Right atrium auricular region (tissue), 2 donors: ENCODE measurements at places on chromosomes 2 and 18. TPM values are rescaled to one million over a fixed set of nuclear protein-coding genes. Genes with fewer than 3 reads are reported as not detected.

DNA sequence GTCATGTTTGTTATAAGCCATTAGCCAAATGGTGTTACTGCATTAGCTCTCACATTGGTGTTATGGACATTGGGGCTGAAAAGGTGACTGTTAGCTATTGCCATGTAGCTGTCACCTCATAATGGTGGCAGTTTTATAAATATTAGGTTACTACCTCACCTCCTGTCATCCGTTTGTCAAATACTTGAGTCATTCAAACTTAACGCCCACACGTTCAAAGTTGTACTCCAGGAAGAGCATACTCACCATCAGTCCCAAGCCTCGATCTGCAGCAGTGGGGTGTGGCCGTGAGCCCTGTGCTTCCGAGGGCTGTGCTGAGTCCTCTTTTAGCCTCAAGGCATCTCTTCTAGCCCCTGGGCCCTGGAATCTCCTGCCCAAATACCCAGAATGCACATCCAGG is 87.3 kb downstream of the PDK1 start:
- H3K27ac ChIP-seq: no peak overlapping the region
- H3K27me3 ChIP-seq: no peaks in the 10 kb centered on the region
- no peaks in the 10 kb centered on the region for H3K36me3 ChIP-seq
- no peaks in the 10 kb centered on the region for H3K4me1 ChIP-seq
- DNase-seq: no peak
- no peak overlapping the region for H3K4me3 ChIP-seq

Gene CYRIA
- 1.7 TPM for total RNA-seq

Gene RSAD2
- total RNA-seq: 1.5 TPM

DNA sequence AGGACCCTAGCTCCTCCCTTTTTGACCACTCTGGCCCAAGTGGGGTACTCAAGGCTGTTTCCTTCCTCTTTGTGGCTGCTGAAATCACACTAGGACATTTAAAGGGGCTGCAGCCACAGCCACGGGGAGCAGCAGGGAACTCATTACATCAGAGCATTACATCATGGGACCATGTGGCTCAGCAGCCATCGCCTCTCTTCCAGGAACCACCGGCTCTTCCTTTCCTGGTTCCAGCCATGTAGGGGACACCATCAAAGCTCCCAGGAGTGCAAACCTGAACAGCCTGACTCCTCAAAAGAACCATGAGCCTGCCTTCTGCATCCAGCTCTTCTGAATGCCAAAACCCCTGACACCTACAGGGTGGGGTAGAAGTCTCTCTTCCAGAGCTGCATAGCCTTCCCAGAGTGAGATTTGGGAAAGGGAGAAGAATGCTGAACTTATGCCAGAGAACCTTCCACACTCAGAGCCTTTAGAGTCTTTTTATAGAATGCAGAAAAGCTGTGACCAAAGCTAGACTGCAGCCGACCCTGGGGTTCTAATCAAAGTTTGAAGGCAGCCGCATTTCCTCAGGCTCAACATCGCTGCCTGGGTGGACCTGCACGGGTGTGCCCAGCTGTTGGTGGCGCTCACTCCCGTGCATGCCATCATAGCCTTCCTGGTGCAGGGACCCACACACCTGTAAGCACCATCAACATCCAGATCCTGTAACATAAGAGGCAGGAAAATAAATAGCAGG is 121.7 kb downstream of the KLHL29 start:
- no peaks in the 10 kb centered on the region for H3K36me3 ChIP-seq
- no peak for DNase-seq
- no peak overlapping the region for H3K4me3 ChIP-seq
- H3K27ac ChIP-seq: peak overlapping the region; percentile 21
- H3K27me3 ChIP-seq: no peaks in the 10 kb centered on the region

DNA sequence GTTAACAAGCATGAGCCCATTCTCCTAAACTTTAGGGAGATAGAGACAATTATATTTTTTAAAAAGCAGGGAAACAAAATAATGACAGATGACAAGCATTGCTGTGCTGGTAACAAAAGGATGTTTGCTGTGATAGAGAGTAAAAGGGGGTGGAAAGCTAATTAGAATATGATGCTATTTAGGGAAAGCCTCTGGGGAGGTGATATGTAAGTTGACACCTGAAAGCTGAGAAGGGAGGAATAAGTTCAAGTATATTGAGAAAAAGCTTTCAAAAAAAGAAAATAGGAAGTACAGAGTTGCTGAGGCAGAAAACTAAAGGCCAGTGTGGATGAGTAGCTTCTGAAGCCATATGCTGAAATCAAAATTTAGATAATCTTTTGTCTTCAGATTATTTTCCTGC is 565.2 kb upstream of the NRXN1 start:
- H3K36me3 ChIP-seq: no peaks in the 10 kb centered on the region
- no peaks in the 10 kb centered on the region for H3K27me3 ChIP-seq
- H3K4me1 ChIP-seq: no peaks in the 10 kb centered on the region

DNA sequence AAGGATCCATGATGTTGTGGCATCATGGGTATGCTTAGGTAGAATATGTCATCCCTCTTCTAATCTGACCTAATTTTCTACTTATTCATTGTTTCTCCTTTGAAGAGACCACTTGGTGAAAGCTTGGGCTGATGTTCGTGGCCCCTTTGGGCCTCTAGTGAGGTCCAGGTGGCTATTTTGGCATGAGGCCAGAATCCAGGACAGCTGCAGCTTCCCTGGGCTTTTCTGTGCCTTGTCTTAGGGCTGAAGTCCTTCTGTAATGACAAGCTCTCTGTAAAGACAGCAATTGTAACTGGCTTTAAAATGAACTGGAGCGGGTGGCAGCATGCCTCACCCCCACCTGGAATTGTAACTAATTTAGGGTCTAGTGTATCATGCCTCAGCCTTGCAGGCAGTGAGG is 15.6 kb upstream of the MC2R start:
- no peaks in the 10 kb centered on the region for H3K36me3 ChIP-seq
- no peaks in the 10 kb centered on the region for H3K27me3 ChIP-seq
- H3K4me1 ChIP-seq: no peaks in the 10 kb centered on the region
- H3K27ac ChIP-seq: no peak overlapping the region

GRCh38 chr2:217688494-217688893 is 314.3 kb downstream of the TNS1 start:
- peak overlapping the region; percentile 3 for H3K27ac ChIP-seq
- H3K4me1 ChIP-seq: no peaks in the 10 kb centered on the region
- H3K4me3 ChIP-seq: no peak overlapping the region
- H3K27me3 ChIP-seq: no peaks in the 10 kb centered on the region
- no peaks in the 10 kb centered on the region for H3K36me3 ChIP-seq
- no peak for DNase-seq

GRCh38 chr2:263774-264492 is at the start of gene SH3YL1:
TSS of gene SH3YL1 (minus strand) at chr2:264032. CDS start at chr2:263984, 48 bp downstream.
- no peak for DNase-seq
- peaks cover 32% of the 10 kb centered on the region for H3K4me1 ChIP-seq
- peak within 1 kb of the TSS; percentile 84 for H3K27ac ChIP-seq
- H3K27me3 ChIP-seq: no peaks in the 10 kb centered on the region

Gene CCDC74B
- 2.5 TPM for total RNA-seq

- DNase-seq: no peak
- no peak overlapping the region for H3K4me3 ChIP-seq
Observed at GRCh38 chr2:72497763-72498162, 328.1 kb downstream of the EXOC6B start.

DNA sequence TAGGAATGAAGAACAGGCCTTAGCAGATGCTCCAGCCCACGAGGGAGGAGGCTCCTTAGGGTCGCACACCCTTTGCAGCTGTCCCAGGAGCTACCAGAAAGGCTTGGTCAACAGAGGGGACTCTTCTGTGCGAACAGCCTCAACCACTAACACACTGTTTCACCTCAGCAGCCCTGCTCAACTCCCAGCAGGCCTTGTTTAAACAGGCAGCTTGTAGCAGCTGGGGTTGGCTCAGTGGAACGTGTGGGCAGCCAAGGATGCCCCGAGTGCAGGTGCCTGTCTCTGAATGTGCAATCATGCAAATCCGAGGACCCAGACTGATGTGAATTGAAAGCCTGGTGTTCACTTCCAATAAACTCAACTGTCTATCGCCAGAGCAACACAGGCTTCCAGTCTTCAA is 88.7 kb upstream of the CXCR4 start:
- DNase-seq: no peak
- no peaks in the 10 kb centered on the region for H3K27me3 ChIP-seq
- H3K4me1 ChIP-seq: no peaks in the 10 kb centered on the region
- H3K27ac ChIP-seq: no peak overlapping the region
- H3K36me3 ChIP-seq: no peaks in the 10 kb centered on the region
- H3K4me3 ChIP-seq: no peak overlapping the region

- no peaks in the 10 kb centered on the region for H3K27me3 ChIP-seq
- H3K36me3 ChIP-seq: no peaks in the 10 kb centered on the region
- H3K27ac ChIP-seq: no peak overlapping the region
Observed at GRCh38 chr2:180075870-180076269, 68.8 kb upstream of the CWC22 start.

- H3K27me3 ChIP-seq: no peaks in the 10 kb centered on the region
- H3K36me3 ChIP-seq: no peaks in the 10 kb centered on the region
- no peak overlapping the region for H3K4me3 ChIP-seq
- H3K4me1 ChIP-seq: peaks cover 11% of the 10 kb centered on the region
Observed at GRCh38 chr2:121998751-121999150, 243.3 kb downstream of the TSN start.

- no peaks in the 10 kb centered on the region for H3K4me1 ChIP-seq
- DNase-seq: no peak
- H3K27me3 ChIP-seq: no peaks in the 10 kb centered on the region
- no peak overlapping the region for H3K4me3 ChIP-seq
- no peak overlapping the region for H3K27ac ChIP-seq
- H3K36me3 ChIP-seq: peaks cover 4% of the 10 kb centered on the region
Observed at GRCh38 chr2:36376319-36376765, 20.8 kb downstream of the CRIM1 start.

GRCh38 chr2:12882393-12882792 is 165.7 kb downstream of the TRIB2 start:
- no peak overlapping the region for H3K4me3 ChIP-seq
- no peaks in the 10 kb centered on the region for H3K36me3 ChIP-seq
- H3K27ac ChIP-seq: no peak overlapping the region
- DNase-seq: no peak

GRCh38 chr2:201964631-201965206 is 68.9 kb upstream of the FZD7 start:
- no peak overlapping the region for H3K4me3 ChIP-seq
- H3K27me3 ChIP-seq: no peaks in the 10 kb centered on the region
- no peak overlapping the region for H3K27ac ChIP-seq
- no peaks in the 10 kb centered on the region for H3K4me1 ChIP-seq
- no peak for DNase-seq
- no peaks in the 10 kb centered on the region for H3K36me3 ChIP-seq
